NCI-H187 (cell line): ENCODE measurements at places on chromosomes 3 and 15.

DNA sequence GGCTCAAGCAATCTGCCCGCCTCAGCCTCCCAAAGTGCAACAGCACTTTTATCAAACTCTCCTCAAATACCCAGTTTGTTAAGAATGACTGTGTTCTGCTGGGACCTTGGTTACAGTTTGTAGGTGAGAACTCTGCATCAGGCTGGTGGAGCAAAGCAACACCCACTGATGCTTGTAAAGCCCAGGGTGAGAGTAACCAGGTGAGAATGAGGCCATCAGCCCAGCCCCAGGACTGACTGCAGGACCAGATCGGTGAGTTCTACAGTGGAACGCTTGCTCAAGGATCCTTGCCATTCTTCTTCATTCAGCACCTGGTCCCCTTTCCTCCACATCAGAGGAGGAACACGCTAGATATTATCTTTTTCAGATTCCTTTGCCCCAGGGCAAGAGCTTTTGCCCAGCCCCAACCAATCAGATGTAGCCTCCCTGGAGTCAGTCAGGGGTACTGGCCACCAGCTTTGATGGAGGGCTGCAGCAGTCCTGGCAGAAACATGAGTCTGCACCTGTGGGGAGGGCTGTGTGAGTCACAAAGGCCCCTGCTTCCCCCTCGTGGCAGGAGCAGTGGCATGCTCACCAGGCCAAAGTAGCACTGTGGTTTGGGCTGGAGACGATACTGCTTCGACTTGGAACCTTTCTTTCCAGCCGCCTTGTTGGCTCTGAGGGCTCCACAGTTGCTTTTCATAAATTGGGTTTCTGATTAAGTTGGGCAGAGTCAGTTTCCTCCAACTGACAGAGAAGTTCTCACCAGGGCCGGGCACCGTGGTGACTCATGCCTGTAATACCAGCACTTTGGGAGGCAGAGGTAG lies 3.5 kb upstream of the SHISA5 start:
- no peak for DNase-seq

DNA sequence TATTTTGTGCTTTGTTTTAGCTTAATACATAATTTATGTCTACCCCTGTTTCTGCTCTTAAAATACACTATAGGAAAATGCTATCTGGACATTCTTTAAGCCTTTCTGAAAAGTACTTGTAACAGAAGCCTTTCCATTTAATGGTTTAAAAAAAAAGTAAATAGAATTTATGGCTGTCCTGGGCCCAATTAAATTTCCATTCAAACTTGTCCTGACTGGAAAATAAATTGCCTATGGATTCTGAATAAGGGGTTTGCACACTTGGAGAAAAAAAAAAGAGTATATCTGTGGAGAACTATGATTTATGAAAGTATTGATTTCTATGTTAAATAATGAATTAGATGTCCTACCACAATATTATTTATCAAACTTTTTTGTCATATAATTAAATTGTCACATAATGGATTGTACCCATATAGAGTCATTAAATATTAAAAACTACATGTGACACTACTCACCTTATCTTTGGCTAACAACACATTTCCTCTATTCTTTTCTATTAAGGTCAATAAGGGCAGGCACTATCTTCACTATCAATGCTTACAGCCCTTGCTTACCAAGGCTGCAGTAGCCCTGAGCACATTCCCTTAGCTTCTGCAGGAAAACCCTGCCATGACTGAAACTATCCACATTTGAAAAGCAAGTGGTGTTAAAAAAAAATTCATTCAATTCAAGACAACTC lies 396.1 kb upstream of the ROBO2 start:
- DNase-seq = no peak

GRCh38 chr3:165195640-165196576 lies at the start of gene SLITRK3:
Gene SLITRK3 (minus strand): TSS chr3:165196384. CDS start chr3:165190830, 5,554 bp downstream.
- DNase-seq = no peak

- DNase-seq = no peak
Measured at GRCh38 chr15:49877117-49877872, 241.7 kb downstream of the ATP8B4 start.

- no peak for DNase-seq
Measured at GRCh38 chr3:49805897-49806701, 3.0 kb downstream of the INKA1 start.

GRCh38 chr15:55649058-55649423 lies 60.9 kb upstream of the PYGO1 start:
- no peak for DNase-seq

GRCh38 chr3:133442518-133442917 lies 42.7 kb downstream of the BFSP2 start:
- no peak for DNase-seq

- no peak for DNase-seq
Measured at GRCh38 chr3:53318522-53318921, 28.8 kb downstream of the DCP1A start.

GRCh38 chr3:161821591-161821990 lies 325.0 kb downstream of the OTOL1 start:
- no peak for DNase-seq

- DNase-seq = no peak
Measured at GRCh38 chr15:39310633-39311032, 270.2 kb upstream of the THBS1 start.

DNA sequence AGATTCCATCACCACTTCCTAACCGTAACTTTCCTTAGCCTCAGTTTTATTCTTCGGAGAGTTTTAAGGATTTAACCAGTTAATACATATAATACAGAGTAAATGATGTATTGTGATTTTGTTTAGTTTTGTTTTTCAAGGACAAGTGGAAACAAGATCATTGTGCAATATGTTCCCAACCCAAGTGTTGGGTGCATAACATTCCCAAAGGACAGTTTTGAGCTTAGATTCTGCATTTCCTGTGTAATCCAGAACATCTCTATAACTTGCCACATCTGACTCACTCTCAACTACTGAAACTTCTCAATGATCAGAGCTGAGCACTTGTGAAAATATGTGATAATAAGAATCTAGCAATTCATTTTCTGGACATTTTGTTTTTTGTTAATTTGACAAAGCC lies 466.1 kb upstream of the PPP2R3A start:
- no peak for DNase-seq

GRCh38 chr15:58362262-58362922 lies 69.4 kb upstream of the LIPC start:
- DNase-seq = no peak

- no peak for DNase-seq
Measured at GRCh38 chr15:37789881-37790280, 144.6 kb upstream of the TMCO5A start.

DNA sequence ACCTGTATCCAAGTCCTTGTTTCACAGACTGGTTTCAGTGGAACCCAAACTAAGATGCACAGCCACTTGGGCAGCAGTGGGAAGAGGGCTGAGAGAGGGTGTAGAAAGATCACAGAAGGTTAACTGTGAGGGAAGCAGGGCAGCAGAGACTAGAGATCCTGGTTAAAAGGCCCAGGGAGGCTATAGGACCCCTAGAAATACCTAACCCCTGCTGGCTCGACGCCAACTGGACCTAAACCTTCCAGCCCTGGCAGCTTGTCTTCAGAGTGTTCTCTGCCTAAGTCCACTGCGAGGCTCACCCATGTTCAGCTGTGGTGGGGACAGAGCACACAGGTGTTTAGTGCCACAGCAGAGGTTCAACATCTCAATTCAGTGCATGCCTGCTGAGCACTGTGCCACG lies 96.5 kb downstream of the ZNF621 start:
- no peak for DNase-seq

DNA sequence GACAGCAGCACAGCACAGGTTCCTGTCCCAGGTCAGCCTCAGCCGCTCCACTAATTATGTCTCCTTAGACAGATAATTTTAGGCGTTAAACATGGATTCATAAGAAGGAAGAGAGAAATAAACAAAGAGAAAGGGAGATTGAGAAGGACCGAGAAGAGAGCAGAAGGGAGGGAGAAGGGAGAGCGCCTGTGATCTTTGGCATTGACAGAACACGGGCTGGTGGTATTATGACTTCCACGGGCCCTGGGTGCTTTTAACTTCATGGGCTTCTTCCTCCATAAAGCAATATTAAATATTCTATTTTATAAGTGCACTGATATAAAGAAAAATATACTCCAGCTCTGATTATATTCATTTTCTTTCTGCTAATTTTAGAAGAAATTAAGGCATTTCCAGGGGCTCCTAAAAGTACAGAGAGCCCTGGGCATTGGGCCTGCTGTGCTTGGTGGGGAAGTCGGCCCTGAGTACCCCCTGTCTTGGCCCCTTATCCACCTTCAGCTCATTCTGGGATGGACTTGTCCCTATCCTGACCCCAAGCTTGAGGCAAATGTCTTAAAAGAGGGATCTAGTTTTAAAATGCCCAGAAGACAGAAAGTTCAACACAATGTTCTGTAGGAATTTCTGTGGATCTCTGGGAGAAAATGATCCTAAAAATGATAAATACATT lies 135.3 kb downstream of the MEX3B start:
- no peak for DNase-seq

DNA sequence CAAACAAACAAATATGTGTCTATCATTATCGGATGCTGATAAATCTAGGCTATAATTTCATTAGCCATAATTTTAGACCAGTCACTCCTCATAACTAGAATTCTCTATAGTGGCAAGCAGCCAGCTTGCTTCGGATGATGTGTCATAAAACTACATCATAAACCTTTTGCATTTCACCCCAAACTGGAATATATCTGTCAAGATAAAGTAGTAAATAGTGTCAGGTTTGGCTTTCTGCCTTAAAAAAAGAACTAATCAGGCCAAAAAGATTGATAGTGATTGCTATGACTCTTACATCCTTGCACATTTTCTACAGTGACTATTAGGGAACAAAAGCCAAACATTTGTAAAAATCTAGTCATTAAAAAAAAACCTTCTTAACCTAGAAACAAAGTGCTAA lies 51.0 kb downstream of the DPPA2 start:
- DNase-seq = no peak

DNA sequence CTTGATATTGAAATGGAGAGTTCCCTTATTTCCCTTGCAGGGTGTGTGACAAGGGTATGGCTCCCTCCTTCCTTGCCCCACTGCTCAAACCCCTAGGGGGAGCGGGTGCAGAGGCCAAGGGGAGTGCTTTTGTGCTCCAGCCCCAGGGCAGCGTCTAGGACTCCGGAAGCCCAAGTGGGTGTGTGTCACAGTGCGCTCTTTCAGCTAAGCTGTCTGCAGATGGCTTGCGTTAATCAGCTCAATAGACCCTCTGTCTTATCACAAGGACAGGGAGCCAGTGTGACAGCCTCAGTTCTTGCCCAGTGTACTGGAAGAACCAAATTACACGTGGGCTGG lies 523.6 kb upstream of the LMCD1 start:
- DNase-seq = no peak

- DNase-seq = no peak
Measured at GRCh38 chr15:59550530-59550929, 61.1 kb upstream of the GCNT3 start.

DNA sequence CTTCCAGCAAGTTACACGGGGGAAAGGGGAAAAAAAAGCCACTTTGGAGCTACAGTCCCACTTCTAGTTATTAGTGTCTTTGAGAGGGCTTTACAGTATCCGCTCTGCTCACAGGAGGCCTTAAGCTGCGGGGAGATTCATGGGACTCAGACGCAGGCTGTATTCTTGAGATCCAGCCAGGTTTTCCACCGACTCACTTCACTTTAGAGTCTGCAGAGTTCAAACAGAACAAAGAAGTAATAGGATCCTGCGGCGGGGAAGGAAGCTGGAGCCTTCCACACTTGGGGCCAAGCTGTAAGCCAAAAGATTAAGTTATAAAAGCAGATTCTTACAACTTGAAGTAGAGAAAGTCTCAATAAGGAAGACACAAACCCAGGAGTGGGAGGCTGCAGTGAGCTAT lies 60.2 kb upstream of the FAM174B start:
- DNase-seq = no peak

DNA sequence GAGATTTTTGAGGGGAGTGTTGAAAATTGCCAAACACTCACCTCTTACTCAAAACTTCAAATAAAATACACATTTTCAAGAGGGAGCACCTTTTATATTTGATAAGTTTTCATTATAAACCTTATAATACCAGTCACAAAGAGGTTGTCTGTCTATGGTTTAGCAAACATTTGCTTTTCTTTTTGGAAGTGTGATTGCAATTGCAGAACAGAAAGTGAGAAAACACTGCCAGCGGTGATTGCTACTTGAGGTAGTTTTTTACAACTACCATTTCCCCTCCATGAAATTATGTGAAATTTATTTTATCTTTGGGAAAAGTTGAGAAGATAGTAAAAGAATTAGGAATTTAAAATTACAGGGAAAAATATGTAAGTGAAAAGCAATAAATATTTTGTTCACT lies 20.1 kb downstream of the DIPK2A start:
- DNase-seq = no peak
